ENCODE measurements at places on chromosomes 3 and 15.
A peak's percentile ranks its signal among the peaks of the same experiment; 100 is the strongest.

DNA sequence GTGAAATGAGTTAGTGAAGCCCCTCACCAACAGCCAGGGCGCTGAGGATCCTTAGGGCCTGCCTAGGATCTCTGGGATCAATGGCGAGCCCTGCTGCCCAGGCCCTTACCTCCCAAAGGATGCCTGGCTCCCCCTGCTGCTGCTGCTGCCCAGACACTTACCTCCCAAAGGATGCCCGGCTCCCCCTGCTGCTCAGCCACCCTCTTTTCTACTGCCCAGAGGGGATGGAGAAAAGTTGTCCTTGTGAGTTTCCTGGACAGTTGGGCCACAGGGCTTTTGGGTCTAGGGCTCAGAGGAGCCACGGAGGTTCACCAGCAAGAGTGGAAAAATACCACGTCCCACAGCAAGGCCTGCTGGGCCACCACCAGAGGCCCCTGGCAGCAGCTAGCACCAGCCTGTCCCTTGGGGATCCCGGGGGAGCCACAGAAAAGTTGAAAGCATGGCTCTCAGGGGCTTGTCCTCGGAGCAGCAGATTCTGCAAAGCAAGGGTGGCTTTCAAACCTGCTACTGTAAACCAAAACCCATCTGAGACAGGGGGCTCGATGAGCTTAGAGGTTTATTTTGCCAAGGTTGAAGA, 59.4 kb downstream of the SLC6A6 start:
- DNase-seq = peak; percentile 76

DNA sequence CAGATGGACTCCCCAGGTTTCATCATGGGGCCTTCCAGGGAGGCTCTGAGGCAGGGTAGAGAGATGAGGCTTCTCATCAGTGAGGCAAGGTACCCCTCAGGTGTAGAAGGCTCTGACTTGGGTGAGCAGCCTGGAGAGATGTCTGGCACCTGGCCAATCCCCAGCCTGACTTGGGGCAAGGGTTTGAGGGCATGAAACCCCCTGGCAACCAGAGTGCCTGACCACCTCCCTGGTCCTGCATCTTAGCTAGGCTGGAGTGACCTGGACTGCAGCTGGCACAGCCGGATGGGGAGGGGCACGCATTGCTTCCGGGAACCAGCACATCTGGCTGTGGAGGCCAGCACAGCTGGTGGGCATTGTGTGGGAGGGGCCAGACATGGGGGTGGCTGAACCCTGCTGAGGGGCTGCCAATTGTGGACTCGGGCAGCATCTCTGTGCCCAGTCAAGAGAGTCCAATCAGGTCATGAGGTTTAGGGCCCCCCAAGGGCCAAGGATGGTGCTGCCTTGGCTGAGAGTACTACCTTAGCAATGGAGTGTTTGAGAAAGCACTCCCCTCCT, 1.9 kb downstream of the ZBTB47 start:
- peak; percentile 15 for DNase-seq

- peak; percentile 51 for DNase-seq
Observed at GRCh38 chr3:172257648-172258400, 190.4 kb downstream of the GHSR start.

- peak; percentile 64 for DNase-seq
Observed at GRCh38 chr3:47035645-47036044, 56.2 kb downstream of the NBEAL2 start.

DNA sequence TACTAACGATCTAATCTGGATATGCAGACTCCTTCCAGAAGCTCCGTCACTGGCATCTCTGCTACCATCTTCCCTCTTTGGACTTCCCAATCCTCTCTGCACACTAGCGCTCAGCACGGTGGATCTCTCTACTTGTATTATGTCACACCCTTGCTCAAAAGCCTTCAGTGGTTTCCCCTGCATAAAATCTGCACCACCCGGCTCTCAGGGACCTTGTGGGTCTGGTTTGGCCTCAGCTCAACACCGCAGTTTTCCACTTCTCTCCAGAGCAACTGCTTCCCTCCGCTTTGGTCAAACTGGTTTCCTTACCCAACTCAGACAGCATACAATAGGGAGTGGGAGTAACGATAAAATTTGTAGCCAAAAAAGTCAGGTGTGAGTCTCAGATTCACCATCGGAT, 30.7 kb upstream of the HES1 start:
- no peak for DNase-seq

GRCh38 chr15:88613074-88613944, 7.8 kb upstream of the AEN start:
- peak; percentile 55 for DNase-seq

DNA sequence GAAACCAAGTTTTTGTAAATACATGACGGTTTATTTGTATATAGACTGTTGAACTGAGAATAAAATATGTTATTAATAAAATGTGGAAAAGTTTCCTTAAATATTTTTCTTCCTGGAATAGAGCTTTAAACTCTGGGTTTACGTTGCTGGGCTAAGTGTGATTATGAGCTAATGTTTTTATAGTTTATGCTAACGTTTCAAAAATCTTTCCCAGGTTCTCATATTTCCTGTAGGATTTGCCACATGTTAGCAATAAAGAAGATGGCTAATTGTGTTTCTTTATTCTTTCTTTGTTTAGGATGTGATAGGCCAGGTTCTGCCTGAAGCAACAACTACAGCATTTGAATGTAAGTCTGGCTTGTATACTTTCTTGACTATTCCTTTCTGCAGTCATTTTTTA, 7.2 kb downstream of the MAP2K5 start:
- DNase-seq = no peak

GRCh38 chr3:193016437-193016901, 98.8 kb upstream of the MB21D2 start:
- DNase-seq = no peak

DNA sequence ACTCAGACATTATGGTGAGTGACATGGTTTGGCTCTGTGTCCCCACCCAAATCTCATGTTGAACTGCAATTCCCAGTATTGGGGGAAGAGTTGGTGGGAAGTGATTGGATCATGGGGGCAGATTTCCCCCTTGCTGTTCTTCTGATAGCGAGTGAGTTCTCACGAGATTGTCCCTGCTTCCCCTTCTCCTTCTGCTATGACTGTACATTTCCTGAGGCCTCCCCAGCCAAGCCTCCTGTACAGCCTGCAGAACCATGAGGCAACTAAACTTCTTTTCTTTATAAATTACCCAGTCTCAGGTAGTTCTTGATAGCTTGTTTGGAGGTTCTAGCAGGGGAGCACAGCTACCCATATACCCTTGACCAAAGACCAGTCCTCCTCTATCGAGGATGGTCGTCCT, 45.9 kb downstream of the ADAM10 start:
- no peak for DNase-seq

DNA sequence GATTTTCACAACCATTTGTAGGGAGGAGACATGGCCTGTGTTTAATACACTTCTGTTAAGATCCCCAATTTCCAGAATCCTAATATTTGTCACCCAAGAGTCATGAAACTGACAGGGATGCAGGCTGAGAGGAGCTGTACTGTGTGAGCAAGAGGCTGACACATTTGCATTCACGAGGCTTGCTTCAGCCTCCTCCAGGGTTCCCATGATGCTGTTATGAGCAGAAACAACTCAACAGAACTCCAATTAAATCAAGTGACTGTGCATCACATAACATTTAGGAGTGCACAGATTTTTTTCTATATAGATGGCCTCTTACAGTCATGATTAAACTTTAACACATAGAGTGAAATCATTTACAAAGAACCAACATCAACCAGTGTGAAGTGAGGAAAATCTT, 292.3 kb upstream of the STT3B start:
- no peak for DNase-seq

- DNase-seq = no peak
Observed at GRCh38 chr3:195769551-195769950, 42.2 kb downstream of the MUC4 start.

GRCh38 chr15:101167753-101168462, 83.9 kb downstream of the CHSY1 start:
- DNase-seq = peak; percentile 79

- no peak for DNase-seq
Observed at GRCh38 chr15:70625438-70625837, 137.9 kb downstream of the UACA start.

DNA sequence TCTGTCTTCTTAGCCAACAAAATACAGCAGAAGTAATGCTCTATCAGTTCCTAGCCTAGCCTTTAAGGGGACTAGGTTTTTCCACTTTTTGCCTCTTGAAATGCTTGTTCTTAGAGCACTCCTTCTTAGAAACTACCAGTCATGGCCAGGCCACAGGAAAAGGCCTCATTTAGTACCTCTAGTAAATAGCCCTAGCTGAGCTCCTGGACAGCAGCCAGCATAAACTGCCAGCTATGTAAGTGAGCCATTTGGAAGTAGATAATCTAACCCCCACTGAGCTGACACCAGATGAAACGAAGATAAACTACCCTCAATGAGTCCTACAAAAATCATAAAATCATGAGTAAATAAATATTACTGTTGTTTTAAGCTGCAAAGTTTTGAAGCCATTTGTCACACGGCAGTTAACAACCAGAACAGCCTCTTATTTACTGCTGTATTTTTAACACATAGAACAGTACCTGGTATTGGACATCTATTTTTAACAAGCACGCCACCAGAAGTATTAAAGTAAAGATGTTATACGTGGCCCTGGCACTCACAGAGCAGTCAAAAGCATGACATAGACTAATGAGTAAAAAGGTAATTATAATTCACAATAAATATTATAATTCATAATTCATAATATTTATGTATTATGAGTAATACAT, 12.0 kb downstream of the TBC1D5 start:
- DNase-seq = peak; percentile 15

DNA sequence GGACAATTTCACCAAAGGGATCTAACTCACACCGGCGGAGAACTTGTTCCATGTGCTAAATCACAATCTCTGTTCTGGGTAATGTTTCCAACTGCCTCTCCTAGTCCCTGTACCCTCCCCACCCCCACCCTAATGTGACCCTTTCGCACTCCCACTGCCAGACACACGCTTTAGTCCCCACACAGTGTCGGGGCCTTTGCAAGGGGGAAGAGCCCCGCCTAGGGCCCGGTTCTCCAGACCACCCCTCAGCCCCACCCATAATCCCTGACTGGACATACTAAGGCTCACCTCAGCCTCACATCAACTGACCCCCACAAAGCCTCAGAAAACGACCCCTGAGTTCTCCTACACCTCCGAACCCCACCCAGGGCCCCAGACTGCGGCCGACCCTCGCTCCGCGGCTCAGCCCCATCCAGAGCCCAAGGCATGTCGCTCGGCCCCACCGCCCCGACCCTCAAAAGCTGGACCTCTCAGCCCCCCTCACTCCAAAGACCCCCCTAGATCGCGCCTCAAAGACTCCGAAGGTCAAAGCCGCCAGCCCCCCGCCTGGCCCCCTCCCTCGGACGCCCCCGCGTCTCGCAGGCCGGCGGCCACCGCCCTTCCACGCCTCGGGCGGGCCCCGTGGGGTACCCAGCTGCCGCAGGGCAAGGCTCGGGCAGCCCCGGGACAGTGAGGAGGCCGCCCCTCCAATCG, 72.0 kb upstream of the MAP4 start:
- DNase-seq = no peak

GRCh38 chr3:81277853-81278252, 483.6 kb downstream of the GBE1 start:
- no peak for DNase-seq

GRCh38 chr3:52343946-52344600, 28.0 kb downstream of the DNAH1 start:
- DNase-seq = no peak

DNA sequence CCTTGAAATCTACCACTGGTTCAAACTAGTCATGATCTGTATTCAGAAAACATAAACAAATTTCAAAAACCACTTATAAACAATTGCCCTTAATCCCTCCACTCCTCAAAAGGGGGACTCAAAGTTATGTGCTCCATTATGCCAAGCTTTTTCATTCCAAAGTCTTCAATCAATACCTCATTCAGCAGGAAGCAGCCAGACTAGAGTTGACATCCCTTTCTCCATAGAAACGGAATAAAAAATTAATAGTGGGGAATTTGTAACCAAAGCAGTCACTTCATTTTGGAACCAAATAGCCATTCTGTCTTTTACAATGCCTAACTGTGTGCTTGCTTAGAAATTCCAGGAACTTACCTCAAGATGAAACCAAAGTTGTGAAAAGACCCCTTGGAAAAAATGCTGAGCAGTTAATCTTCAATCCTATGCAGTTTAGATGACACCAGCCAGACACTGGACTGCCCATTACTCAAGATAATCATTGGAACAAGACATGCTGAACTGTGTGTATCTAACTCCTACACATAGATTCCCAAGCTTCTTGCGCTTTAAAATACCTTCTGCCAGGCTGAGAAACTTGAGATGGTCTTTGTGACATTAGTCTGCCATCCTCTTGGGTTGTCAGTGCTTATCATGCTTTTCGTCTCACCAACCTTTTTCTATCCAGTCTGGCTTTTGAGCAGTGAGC, 406.2 kb downstream of the PLOD2 start:
- DNase-seq = no peak

DNA sequence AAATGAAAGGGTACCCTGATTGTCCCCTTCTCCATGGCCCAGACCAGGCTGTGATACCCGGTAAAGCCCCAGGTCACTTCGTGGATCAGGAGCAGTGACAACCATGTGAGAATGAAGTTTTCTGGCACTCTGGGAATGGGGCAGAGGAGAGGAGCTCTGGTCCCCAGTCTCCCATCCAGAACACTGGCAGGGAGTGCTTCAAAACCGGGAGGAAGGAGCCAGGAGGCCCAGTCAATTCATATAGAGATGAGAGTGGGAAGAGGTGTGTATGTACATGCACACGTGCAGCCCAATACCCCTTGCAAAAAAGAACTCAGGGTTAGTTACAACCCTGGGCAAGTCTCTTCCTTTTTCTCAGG, 101.4 kb upstream of the TLE3 start:
- DNase-seq = no peak

DNA sequence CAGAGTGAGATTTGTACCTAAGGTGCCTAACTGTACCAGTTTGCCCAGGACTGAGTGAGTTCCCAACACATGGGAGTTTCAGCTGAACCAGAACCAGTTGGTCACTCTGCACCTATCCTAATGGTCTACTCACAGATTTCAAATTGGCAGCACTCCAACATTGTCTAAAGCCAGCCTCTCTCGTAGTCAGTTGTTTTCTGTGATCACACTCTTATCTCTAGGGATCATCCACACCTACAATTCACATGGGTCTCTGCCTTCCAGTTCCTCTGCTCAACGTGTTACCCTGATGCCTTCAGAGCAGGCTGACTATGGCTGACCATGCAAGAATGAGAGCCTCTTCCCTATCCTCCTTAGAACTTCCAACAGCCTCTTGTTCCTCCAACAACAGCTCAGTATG, 624.8 kb downstream of the NTRK3 start:
- DNase-seq = no peak

- DNase-seq = peak; percentile 84
Observed at GRCh38 chr15:57327985-57328471, 48.3 kb upstream of the CGNL1 start.

DNA sequence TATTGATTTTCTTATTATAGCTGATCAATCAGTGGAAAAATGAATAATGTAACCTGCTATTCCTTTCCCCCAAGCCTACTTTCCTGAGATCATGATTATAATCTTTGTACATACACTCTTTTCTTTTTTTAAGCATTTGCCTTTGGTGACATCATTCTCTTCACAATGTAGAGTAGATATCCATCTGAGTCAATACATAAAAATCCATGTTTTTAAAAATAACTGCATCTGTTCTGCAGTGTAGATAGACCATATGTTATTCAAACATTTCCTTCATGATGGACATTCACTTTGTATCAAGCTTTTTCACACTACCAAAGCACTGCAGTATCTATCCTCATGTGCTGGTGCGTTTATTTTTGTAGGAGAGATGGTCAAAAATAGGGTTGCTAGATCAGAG, 211.1 kb downstream of the PTPRG start:
- DNase-seq = no peak

GRCh38 chr3:143763564-143764162, 84.6 kb downstream of the SLC9A9 start:
- DNase-seq = peak; percentile 42

GRCh38 chr3:173799060-173799816, 401.7 kb downstream of the NLGN1 start:
- DNase-seq = no peak

- no peak for DNase-seq
Observed at GRCh38 chr15:62822228-62822627, 220.3 kb upstream of the TPM1 start.

Data from mesenchymal stem cell (in vitro differentiated cells and primary cell).